Lower lobe of right lung (tissue), 2 donors: ENCODE measurements at places on chromosomes 11 and 22. TPM values are rescaled to one million over a fixed set of nuclear protein-coding genes. Genes with fewer than 3 reads are reported as not detected.

GRCh38 chr11:2252018-2252417 is 18.4 kb downstream of the ASCL2 start:
- no peak overlapping the region for H3K27ac ChIP-seq
- no peaks in the 10 kb centered on the region for H3K36me3 ChIP-seq
- H3K4me1 ChIP-seq, result no peaks in the 10 kb centered on the region
- no peaks in the 10 kb centered on the region for H3K27me3 ChIP-seq
- no peak for DNase-seq
- H3K4me3 ChIP-seq, result no peak overlapping the region

- DNase-seq, result no peak
- H3K27ac ChIP-seq, result no peak overlapping the region
- no peak overlapping the region for H3K4me3 ChIP-seq
- H3K4me1 ChIP-seq, result peaks cover 5% of the 10 kb centered on the region
These were observed 47.3 kb downstream of the NRXN2 start for GRCh38 chr11:64675450-64676260.

- no peak for DNase-seq
- H3K4me3 ChIP-seq, result no peak overlapping the region
- H3K27me3 ChIP-seq, result no peaks in the 10 kb centered on the region
- H3K36me3 ChIP-seq, result no peaks in the 10 kb centered on the region
- H3K4me1 ChIP-seq, result no peaks in the 10 kb centered on the region
- H3K27ac ChIP-seq, result no peak overlapping the region
These were observed 76.2 kb downstream of the SVIP start for GRCh38 chr11:22753416-22753815.

GRCh38 chr11:120492486-120492885 is 19.1 kb upstream of the GRIK4 start:
- H3K36me3 ChIP-seq, result peaks cover 7% of the 10 kb centered on the region
- no peak overlapping the region for H3K27ac ChIP-seq
- H3K27me3 ChIP-seq, result no peaks in the 10 kb centered on the region
- no peak for DNase-seq
- H3K4me1 ChIP-seq, result no peaks in the 10 kb centered on the region

GRCh38 chr22:50576070-50576469 is 2.2 kb downstream of the CPT1B start:
- no peak overlapping the region for H3K27ac ChIP-seq
- H3K4me1 ChIP-seq, result peaks cover 2% of the 10 kb centered on the region
- peaks cover 4% of the 10 kb centered on the region for H3K36me3 ChIP-seq
- H3K4me3 ChIP-seq, result no peak overlapping the region
- DNase-seq, result no peak

DNA sequence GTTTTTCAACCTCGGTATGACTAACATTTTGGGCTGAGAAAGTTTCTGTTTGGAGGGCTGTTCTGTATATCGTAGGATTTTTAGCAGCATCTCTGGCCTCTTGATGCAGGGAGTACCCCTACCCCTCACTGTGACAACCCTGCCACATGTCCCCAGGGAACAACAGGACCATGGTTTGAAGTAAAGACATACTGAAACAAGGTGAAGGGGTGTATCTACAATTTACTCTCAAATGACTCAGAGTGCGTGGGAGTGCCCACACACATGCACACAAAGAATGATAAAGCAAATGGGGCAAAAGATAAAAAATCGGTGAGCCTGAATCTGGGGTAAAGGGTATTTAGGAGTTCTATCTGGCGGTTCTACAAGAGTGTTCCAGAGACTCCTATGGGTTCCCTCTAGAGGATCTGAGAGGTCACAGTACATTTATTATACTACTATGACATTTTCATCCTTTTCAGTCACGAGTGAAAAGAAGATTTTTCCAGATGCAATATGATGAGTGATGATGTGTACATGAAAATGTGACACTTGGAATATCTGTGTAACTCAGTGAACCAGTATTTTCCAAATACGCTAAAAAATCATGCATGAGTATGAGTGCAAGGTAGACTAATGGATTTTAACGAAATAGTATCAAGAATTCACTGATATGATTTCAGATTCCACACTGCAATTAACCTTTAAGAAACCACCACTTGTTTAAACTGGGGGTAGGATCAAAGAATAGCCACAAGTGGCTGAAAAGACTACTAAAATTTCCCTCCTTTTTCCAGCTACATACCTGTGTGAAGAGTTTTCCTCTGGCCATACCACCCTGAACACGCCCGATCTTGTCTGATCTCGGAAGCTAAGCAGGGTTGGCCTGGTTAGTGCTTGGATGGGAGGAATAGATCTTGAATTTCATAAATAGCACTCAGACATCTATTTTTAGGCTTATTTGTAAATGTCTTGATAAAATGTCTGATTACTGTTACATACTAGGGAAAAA is 56.3 kb upstream of the YPEL1 start:
- no peaks in the 10 kb centered on the region for H3K27me3 ChIP-seq
- DNase-seq, result no peak
- no peaks in the 10 kb centered on the region for H3K4me1 ChIP-seq
- H3K27ac ChIP-seq, result no peak overlapping the region
- no peak overlapping the region for H3K4me3 ChIP-seq

GRCh38 chr11:91295591-91295990 is 929.0 kb upstream of the FAT3 start:
- no peak for DNase-seq
- H3K27ac ChIP-seq, result no peak overlapping the region
- no peak overlapping the region for H3K4me3 ChIP-seq
- no peaks in the 10 kb centered on the region for H3K27me3 ChIP-seq
- no peaks in the 10 kb centered on the region for H3K36me3 ChIP-seq
- H3K4me1 ChIP-seq, result no peaks in the 10 kb centered on the region

DNA sequence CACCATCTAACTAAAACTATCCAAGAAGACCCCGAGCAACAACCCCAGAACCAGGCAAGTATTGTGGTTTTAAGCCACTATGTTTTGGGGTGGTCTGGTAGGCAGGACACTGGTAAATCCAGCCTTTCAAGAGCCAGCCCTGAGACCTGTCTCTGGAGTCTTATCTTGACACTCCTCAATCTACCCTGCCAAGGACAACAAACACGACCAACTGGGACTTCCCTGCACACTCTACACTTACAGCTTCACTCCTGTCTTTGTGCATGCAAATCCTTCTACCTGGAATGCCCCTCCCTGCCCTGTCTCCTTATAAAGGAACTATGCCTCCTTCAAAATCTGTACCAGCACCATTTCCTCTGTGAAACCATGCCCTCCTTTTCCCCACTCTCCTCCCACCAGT is 107.3 kb downstream of the RPL27A start:
- H3K36me3 ChIP-seq, result no peaks in the 10 kb centered on the region
- H3K4me3 ChIP-seq, result no peak overlapping the region
- no peak overlapping the region for H3K27ac ChIP-seq

The TIMP3 gene
- total RNA-seq, result 390 TPM

The CARD18 gene
- total RNA-seq, result not detected

The CARD16 gene
- 97.3 TPM for total RNA-seq

The OR8D4 gene
- not detected for total RNA-seq

The MGAT3 gene
- 41.5 TPM for total RNA-seq

The OR5AN1 gene
- total RNA-seq, result not detected
